Esophagus muscularis mucosa (tissue), 4 donors: ENCODE measurements at places on chromosomes 12 and 14.

GRCh38 chr14:24332268-24332993 is 2.4 kb downstream of the ADCY4 start:
- H3K27ac ChIP-seq: no peak overlapping the region
- peaks cover 54% of the 10 kb centered on the region for H3K4me1 ChIP-seq
- H3K27me3 ChIP-seq: peaks cover 20% of the 10 kb centered on the region
- H3K4me3 ChIP-seq: peak overlapping the region; percentile 56

DNA sequence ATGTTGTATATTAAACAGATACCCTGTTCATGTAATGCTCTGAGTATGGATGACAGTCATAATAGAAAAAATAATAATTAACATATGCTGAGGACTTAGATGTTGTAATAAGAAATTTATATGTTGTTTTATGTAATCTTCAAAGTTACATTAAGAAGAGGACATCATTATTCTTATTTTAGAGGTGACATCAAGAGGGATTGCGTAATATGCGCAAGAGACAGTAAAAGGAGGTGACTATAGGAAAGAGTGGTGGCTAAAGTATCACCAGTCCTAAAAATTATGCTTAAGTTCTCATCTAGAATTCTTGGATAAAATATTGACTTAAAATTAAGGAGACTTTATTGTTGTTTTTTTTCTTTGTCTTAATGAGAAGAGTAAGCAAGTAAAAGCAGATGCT is 323.9 kb downstream of the KCNC2 start:
- no peak overlapping the region for H3K4me3 ChIP-seq
- no peaks in the 10 kb centered on the region for H3K36me3 ChIP-seq
- H3K27me3 ChIP-seq: no peaks in the 10 kb centered on the region
- no peak overlapping the region for H3K27ac ChIP-seq
- H3K4me1 ChIP-seq: no peaks in the 10 kb centered on the region

DNA sequence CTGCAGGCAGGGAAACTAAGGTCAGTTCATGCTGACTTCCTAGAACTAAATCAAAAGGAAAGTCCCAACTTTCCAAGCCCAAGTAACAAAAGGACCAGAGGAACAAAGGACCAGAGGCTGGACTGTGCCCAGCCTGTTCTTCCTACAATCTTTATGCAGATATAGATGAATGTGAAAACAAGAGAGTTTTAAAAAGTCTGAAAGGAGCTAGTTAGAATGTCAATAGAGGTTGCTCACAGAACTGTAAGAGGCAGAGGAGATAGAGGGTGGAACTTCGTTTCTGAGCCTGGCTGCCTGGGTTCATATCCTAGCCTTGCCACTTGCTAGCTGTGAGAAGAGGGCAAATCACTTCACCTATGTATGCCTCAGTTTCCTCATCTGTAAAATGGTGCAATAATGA is 30.0 kb upstream of the CCDC63 start:
- no peak for DNase-seq
- no peaks in the 10 kb centered on the region for H3K36me3 ChIP-seq
- H3K27me3 ChIP-seq: no peaks in the 10 kb centered on the region
- H3K27ac ChIP-seq: no peak overlapping the region
- H3K4me1 ChIP-seq: no peaks in the 10 kb centered on the region

DNA sequence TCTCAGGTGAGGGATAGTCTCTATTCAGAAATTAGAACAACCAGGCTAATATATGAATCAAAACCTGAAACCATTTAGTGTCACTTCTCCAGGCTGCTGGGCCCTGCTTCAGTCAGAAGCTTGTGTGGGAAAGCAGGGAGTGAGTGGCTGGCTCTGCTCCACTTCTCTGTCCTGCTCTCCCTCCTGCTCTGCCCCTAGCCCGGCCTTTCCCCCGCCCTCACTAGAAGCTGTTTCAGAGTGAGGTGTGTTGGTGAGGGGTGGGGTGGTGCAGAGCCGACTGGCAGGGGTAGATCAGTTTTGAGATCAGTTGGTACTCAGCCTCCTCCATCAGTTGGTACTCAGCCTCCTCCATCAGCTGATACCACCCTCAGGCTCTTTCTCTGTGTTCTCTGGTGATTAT is 7.0 kb upstream of the PPP1R1A start:
- H3K36me3 ChIP-seq: no peaks in the 10 kb centered on the region
- no peak overlapping the region for H3K27ac ChIP-seq
- H3K27me3 ChIP-seq: no peaks in the 10 kb centered on the region

GRCh38 chr12:132327336-132328171 is 1.8 kb downstream of the GALNT9 start:
- H3K36me3 ChIP-seq: no peaks in the 10 kb centered on the region
- no peak overlapping the region for H3K27ac ChIP-seq
- peak overlapping the region; percentile 35 for H3K4me3 ChIP-seq
- no peak for DNase-seq
- H3K27me3 ChIP-seq: peaks cover 40% of the 10 kb centered on the region

- H3K4me3 ChIP-seq: no peak overlapping the region
- no peaks in the 10 kb centered on the region for H3K4me1 ChIP-seq
- no peak for DNase-seq
These were observed 37.7 kb upstream of the CRY1 start for GRCh38 chr12:107130830-107131611.

GRCh38 chr14:100629696-100630095 is 42.5 kb upstream of the BEGAIN start:
- no peak overlapping the region for H3K27ac ChIP-seq
- H3K27me3 ChIP-seq: no peaks in the 10 kb centered on the region
- H3K4me3 ChIP-seq: no peak overlapping the region
- no peaks in the 10 kb centered on the region for H3K4me1 ChIP-seq
- DNase-seq: no peak
